Pulmonary artery endothelial cell (primary cell): ENCODE measurements at places on chromosomes 3 and 15. TPM values are rescaled to one million over a fixed set of nuclear protein-coding genes. Genes with fewer than 3 reads are reported as not detected.

DNA sequence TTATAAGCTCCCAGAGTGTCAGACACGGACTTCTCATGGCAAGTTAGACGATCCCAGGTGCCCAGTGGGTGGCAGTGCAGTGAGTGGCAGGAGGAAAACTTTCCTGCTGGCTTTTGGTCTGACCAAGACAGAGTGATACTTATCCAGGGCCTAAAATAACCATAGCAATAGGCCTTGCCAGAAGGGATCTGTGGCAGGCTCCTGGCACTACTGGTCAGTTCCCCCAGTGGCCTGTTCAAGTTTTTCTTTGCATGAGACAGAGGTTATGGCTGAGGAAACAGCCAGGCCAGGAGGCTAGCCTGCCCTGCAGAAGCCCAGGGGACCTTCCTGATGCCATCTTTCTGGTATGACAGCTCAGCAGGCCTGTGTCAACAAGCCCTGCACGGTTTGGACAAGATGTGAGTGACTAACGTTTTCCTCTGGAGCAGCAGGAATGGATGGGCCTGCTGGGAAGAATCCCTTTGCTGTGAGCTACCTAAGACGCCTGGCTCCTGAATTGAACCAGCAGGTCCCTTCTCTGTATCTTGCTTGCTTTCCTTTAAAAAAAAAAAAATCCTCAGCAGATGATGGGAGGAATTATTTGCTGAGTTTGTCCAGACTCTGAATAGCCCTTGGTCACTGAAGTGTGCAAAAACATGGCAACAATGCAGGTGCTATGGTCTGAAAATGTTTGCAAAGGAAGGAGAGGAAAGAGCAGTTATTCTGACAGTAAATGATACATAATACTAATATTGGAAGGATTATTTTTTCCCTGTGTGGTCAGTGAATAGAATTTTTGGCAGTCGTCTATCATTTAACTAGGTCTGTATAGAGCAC lies 18.0 kb downstream of the SCG5 start:
- peak; percentile 27 for DNase-seq

Gene ITGA11
- total RNA-seq, result 0.20 and 0.39 TPM in 2 replicates

Gene ANAPC13
- 46.4 and 65.2 TPM in 2 replicates for total RNA-seq

Gene MAP1A
- total RNA-seq, result 1.4 and 1.6 TPM in 2 replicates

DNA sequence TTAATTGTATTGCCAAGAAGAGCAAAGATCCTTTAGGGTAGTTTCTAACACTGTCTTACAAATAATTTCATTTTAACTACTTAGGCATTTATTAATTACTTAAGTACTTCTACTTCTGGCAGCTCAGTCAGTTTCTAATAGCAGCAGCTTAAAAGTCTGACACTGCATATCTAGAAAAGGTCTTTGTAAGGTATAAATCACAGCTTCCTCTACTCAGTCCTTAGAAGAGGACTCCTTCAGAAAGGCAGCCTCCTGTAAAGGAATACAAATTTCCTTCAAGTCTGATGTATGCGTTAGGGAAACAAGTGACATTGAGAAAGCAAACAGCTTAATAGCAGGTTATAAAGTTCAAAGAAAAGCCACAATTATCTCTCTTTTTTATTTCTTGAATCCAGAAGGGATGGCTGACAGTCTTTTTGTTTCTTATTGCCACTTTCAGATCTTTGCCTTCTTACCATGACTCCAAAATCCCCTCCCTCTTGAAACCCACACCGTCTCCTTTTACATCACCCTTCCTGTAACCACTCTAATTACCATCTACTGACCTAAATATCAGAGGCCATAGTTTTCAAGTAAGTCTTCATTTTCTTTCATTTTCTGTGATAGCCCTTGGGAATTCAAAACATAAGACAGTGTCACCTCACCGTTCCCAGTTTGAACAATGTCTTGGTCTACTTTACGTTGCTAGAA lies 109.5 kb downstream of the CGGBP1 start:
- no peak for DNase-seq

- DNase-seq, result no peak
These were observed 910.7 kb downstream of the TBL1XR1 start for GRCh38 chr3:176286476-176287085.

- DNase-seq, result peak; percentile 92
These were observed 445.1 kb downstream of the MECOM start for GRCh38 chr3:169218314-169218983.

GRCh38 chr15:76338486-76339304 lies 2.1 kb downstream of the ISL2 start:
- DNase-seq, result no peak

DNA sequence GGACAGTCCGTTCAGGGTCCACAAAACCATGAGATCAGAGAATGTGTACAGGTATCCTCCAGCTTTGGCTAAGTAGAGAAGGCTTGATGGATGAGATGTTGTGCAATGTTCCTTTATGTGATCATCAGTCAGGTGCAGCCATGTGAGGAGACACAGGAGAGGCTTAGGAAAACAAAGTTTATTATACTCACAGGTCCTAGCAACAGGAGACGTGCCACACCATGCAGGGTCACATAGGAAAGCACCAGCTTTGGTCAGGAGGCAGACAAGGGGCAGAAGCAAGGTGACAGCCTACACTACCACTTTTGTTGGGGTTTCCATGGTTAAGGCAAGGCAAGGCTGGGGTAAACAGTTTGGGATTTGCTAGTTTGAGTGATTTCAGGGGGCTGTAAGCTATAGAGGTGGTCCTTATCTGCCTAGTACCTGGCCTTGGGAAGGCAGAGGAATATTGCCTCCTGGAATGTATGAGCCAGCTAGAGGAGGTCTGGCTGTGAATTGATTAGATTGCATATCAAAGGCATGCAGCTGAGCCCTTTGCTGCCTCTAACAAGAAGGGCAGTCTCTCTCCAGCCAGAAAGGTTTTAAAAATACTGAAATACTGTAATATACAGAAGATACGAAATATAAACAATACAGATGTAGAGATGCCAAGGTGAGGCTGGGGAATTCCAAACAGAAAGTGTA lies 248.6 kb downstream of the RYR3 start:
- DNase-seq, result no peak

Gene CCK
- not detected in 2 replicates for total RNA-seq

DNA sequence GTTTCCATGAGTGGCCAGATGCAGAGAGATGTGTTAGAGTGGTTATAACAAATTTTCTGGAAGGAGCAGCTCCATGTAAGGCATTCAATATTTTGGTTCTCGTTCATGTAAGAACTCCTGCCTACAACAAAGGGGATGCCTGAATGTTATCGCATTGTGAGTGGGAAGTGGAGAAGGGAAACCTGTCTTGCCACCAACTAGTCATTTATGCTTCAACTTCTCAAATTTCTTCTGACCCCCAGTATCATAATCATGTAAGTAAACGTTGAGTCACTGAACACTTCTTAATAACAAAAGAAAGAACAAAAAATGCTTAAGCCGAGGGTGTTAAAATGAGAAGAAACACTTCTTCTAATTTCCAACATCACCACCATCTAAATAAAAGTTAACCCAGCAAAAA lies 62.0 kb upstream of the MRPL3 start:
- no peak for DNase-seq

DNA sequence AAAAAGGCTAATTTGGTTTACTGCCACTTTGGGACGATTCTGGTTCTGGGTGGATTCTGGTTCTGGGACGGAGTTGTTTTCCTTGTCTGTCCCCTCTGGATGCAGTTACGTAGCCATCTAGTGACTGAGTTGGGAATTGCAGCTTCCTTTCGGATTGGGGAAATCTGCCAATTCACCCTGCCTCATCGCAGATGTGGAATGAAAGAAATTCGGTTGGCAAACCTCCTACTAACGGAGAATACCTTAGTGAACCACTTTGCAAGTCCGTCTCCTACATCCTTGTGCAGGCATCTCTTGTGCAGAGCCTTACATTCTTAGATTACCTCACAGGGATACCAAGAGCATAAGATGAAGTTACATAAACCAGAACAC lies 31.5 kb upstream of the AP4E1 start:
- peak; percentile 50 for DNase-seq

DNA sequence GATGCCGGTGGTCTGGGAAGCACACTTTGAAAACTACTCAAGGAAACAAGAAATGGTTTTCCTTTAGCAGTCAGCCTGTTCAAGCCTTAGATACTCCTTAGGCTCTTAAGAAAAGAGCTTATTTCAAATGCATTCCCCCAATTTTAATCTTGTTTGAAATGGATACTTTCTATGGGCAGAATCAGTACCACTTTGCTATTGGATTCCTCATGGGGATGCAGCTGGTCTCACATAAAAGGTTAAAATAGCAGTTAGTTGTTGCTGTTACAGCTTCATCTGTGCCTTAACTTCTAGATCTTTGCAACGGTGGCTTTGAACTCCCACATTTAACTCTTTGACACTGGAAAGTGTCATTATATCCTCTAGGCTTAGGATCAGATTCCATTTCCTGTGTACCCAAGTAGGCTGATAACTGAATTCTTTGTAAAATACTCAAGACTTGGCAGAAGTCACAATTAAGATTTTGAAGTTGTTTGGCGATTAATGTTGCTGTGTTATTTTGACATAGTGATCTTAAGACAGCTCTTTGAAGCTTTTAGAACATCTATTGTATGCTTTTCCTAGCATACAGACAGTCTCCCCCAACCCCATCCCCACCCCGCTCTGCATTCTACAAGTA lies 2.2 kb downstream of the THBS1 start:
- no peak for DNase-seq

- no peak for DNase-seq
These were observed 226.3 kb upstream of the MRPL3 start for GRCh38 chr3:131728898-131729642.

Gene PRSS50
- not detected in 2 replicates for total RNA-seq

DNA sequence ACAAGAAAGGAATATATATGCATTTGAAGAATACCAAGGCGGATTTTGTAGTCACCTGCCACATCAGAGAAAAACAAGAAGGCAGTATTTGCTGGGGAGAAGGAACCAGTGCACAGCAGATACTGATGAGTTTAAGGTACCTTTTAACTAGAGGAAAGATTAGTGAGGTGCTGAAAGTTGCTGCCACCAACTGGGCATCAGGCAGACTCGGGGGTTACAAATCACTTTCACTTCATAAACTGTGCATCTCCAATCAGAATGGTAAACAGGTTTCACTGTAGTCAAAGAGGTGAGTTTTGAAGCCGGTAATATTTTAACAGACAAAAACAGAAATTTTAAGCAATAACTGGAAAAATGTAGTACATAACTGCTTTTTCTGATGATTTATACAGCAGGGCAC lies 4.1 kb downstream of the FBN1 start:
- peak; percentile 17 for DNase-seq

- no peak for DNase-seq
These were observed 486.8 kb upstream of the ALCAM start for GRCh38 chr3:104879919-104880318.

GRCh38 chr15:101091080-101092017 lies 160.5 kb downstream of the CHSY1 start:
- peak; percentile 78 for DNase-seq

Gene CCDC80
- 20.5 and 30.5 TPM in 2 replicates for total RNA-seq

DNA sequence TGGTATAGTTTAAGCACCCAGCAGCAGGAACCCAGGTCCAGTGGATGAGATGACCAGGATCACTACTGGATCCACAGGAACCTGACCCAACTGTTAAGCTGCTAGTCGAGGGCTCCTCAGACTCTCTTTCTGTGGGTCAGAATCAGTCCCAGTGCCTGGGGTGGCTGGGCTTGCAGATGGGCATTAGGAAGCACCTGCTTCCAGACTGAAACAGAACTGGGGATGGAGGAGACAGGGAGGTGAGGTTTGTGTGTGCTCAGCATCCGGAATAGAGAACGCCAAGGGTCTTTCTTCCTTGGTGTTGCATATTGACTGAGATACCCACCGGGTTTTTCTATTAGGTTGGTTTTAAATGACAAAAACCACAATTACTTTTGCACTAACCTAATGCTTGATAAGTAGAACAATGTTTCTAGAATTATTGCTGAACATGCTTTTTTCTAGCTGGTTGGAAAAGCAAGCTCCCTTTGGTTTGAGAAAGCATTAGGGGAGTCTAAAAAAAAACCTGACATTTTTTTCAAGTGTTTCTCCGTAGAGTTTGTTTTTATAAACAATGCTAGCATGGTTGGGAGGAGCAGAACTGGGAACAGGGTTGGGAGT lies 779 bp downstream of the ST3GAL6 start:
- DNase-seq, result no peak

Gene BNIP2
- 151 and 201 TPM in 2 replicates for total RNA-seq

- DNase-seq, result no peak
These were observed 146.2 kb downstream of the GREM1 start for GRCh38 chr15:32864051-32864450.

- no peak for DNase-seq
These were observed 101.9 kb downstream of the KLHL25 start for GRCh38 chr15:85692873-85693272.

DNA sequence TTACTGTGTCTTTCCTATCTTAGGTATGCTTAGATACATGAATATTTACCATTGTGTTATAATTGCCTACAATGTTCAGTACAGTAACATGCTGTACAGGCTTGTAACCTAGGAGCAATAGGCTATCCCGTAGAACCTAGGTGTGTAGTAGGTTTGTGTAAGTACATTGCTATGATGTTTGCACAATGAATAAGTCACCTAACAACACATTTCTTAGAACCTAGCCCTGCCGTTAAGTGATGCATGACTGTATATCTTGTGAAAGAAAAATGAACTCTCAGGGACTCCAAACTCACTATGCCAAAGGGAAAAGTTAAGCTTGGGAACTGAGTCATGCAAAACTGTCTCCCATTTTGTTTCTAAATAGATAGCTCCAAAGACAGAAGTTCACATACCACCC lies 91.5 kb upstream of the ACP3 start:
- DNase-seq, result no peak

GRCh38 chr15:38691965-38692788 lies 127.6 kb upstream of the RASGRP1 start:
- no peak for DNase-seq

DNA sequence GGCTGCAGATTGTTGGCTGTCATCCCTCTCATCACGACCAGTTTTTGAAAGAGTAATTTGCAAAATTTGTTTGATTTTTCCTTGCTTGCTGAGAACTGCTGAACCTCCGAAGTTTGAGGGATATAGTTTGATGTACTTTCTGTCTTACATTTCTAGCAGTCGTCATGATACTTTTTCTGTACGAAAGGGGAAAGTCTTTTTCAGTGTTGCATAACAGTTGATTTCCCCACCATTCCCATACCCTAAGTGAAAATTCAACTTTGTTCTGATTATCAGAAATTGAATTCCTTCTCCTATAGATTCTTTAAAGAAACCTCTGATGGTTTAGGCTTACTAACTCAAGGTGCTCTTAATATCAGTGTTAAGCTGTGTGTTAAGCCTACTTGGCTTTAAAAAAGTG lies 1.6 kb downstream of the PDE8A start:
- no peak for DNase-seq

GRCh38 chr15:78050826-78051225 lies 26.7 kb downstream of the TBC1D2B start:
- no peak for DNase-seq

DNA sequence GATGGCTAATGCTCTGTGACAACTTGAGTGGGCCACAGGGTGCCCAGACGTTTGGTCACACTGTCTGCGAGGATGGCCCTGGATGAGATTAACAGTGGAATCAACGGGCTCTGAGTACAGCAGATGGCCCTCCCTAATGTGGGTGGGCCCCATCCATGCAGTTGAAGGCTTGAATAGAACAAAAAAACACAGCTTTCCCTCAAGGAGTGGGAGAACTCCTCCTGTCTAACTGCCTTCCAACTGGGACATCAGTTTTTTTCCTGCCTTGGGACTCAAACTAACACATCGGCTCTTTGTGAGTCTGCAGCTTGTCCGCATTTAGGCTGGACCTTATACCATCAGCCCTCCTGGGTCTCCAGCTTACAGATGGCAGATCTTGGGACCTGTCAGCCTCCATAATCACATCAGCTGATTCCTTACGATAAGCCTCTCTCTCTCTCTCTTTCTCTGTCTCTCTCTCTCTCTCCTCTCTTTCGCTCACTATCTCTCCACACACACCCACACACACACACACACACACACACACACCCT lies 20.8 kb downstream of the FAM174B start:
- no peak for DNase-seq

Gene CCR8
- total RNA-seq, result not detected in 2 replicates
